ENCODE measurements at places on chromosomes 6 and 20.

DNA sequence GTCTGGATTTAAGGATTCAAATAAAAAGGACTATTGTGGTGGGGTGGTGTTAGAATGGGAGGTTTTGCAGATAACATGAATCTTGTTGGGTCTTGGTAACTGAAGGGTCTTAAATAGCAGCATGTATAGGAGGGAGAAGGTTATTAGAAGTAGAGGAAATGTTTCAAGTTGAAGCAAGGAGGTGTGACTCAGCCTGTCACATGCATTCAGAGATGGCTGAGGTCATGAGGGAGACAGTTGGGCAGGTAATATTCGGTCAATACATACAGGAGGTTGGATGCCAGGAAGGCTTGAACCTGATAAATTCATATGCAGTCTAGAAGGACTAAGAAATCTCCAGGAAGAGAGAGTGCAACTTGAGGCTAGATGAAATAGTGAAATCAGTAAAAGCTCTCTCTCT is 6.1 kb downstream of the KLHL31 start:
- DNase-seq: no peak

DNA sequence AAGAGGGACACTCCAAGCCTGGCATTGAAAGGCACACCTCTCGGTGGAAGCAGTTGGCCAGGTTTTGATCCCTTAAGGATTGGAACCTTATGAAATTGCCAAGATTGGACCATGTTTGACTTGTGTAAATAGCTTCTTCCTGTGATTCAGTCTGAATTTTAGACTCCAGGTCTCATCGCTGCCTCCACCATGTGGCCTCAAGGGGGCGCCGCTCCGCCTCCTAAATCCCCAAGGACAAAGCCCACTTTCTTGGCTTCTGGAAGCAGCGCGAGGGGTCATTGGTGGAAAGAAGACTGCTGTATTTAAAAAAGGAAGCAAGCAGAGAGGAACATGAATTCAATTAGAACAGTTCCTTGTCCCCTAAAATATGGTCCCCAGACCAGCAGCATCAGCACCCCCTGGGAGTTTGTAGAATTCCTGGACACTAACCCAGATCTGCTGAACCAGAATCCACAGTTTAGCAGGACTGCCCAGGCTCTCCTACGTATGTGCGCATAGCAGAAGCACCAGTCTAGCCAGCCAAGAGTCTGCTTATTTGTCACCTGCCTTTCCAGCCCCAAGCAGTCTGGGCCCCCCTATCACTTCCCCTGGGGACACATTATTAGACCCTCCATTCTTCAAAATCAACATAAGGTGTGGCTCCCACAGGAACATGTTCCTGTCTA is 108.5 kb downstream of the LY86 start:
- peak; percentile 54 for DNase-seq

- DNase-seq: no peak
These were observed 148.7 kb upstream of the NEDD9 start for GRCh38 chr6:11380969-11381744.

GRCh38 chr6:56406276-56407269 is 159.2 kb upstream of the COL21A1 start:
- DNase-seq: no peak
